ELR (cell line): ENCODE measurements at places on chromosomes 5 and 9.

DNA sequence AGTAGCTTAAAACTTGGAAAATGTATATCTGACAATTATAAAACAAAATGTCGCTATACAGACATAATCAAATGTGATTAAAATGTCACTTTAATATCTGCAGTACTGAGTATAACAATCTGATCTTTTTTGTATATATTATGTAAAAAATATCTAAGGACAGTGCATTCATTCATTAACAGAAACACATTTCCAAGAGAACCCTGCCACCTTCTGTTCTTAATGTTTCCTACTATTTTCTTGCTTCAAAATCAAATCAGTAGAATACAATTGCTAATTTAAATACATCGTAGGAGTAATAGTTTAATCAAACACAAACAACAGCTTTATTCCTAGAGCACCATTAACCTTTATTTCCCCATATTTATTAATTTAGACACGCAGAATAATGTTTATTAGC lies 142.6 kb upstream of the ST8SIA4 start:
- peak; percentile 42 for DNase-seq

- DNase-seq, result no peak
These were observed 5.6 kb downstream of the PRDM12 start for GRCh38 chr9:130669965-130670364.

- no peak for DNase-seq
These were observed 118.7 kb downstream of the AUH start for GRCh38 chr9:91243029-91243428.

GRCh38 chr9:70092190-70092589 lies 48.5 kb downstream of the MAMDC2 start:
- no peak for DNase-seq

DNA sequence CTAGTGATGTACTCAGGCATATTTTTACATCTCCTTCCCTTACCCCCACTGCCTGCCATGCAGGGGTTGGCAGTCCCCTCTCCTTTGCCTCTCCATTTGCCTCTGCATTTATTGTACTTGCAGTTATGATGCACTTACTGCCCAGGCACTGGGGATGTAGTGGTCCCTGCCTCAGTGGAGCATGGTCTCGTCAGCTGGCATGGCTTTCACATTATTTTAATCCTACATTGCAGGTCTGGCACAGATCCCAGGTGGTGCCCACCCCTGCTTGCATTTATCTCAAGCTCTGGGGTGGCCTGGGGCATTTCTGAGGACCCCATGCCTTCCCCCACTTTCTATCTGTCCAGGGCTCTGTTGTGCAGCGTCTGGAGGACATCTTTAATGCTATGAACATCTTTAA lies 23.2 kb upstream of the PITX1 start:
- no peak for DNase-seq

DNA sequence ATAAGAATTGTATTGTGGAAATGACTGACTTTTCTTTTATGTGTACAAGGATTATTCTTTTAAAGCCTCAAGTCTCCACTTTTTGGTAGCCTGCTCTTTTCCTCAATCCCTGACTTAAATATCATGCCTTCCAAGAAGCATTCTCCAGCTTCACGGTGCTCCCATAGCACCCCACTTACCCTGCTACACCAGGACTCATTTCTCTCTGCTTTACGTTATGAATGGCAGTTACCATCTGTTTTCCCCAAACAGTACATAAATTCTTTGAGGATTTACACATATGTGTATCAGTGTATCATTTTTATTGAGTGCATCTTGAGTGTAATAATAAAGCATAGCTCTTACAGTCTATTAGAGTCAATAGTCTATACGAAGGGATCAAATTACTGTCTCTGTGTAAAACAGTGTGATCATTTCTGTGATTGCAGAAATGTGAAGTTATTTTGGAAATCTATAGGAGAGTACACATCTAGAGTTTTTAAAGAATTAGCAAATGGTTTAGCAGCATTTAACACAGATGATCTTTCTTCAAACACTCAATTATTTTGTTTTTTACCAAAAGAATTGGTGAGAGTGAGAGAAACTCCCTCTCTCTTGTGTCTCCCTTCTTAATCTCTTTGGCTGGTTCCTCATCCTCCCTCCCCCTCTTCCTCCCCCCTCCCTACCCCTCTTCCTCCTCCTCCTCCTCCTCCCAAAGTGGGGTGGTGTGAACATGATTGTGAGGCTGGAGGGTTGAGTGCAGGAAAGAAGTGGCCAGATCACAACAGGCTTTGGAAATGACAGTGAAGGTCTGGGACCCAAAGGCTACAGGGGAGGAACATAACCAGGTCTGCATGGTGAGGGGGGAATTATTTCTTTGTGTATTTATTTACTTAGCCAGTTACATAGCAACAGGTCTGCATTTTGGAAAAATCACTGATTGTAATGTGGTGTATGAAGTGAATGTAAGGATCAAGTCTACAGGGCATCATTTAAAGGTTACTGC lies 27.6 kb upstream of the ECM2 start:
- DNase-seq, result no peak

DNA sequence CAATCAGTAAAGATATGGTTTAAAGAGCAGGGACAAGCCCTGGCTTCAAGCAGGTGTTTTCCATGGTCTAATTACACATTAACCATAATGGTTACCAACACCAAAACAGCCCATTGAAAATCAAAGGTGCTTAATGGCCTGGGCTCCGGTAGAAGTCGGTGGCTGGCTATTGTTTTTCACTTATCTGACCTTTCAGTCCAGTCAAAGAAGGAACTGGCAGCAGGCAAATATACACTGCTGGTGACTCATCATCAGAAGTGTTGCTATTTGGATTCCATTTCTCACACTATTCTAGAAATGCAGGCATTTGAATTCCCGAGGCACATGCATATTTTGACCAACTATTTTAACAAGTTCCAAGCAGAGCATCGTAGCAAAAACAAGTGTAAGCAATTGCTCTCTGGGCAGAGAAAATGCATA lies 26.3 kb upstream of the GABRP start:
- no peak for DNase-seq

DNA sequence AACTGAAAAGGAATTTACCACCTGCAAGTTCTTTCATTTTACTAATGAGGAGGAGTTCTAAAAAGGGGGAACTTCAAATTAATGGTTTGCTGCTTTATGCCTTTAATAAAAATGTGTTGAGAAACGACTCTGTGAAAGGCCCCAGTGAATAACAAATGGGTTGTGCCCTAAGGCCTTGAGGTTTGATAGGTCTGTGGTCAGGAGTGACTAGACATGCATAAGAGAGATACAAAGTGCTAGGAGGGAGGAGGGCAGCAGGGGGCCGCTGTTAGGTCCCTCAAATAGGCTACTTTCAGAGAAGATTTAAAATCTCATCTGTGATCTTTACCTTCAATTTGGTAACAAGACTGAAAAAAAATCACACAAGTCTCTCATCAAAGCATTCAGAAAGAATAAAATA lies 58.3 kb downstream of the FAM81B start:
- DNase-seq, result peak; percentile 58

DNA sequence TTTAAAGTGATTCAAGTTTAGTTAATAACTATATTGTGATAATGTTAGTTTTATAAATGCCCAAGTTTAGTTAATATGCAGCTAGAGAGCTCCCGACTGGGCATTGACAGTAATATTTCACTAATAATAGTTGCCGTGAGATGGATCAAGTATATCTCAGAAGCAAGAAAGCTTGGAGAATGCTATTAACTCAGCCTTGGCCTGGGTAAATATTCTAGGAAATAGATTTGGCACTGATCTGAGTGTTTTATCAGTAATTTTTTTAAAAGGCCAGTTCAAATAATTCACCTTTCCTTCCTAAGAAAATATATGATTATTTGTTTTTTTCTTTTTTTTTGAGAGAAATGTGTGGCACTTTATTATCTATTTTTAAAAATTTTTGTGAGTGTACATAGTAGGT lies 305.3 kb downstream of the CSNK1G3 start:
- no peak for DNase-seq

GRCh38 chr5:93580927-93581445 lies at the start of gene NR2F1-AS1:
Gene NR2F1-AS1 (minus strand): TSS chr5:93581219.
- no peak for DNase-seq

DNA sequence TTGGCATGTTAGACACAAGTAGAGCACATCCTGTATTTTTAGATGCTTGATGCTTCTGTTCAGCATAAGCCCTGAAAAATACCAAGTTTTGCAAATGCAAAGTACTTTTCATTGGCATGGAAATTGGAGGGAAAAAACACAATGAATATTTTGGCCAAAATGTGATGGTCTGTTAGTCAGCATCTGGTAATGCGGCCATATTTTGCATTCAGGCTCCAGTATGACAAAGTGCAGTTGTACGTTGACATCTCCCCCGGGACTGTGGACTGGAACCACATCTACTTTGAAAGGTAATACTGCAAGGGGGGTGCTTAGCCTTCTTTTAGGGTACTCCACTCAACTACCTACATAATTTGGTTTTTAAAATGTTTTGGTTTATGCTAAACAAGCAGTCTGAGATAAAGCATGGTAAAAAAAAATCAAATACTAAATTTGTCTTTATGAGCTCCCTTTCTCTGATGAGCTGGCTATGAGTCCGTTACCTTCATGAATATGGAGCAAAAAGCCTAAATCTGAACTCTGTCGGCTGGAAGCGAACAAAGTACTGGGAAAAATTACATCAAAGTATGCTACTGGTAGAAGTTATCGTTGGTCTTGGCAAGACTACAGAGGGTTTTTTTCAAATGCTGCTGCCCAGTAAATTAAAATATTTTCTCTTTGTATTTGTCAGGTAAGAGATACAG lies 297.0 kb downstream of the ARHGEF28 start:
- DNase-seq, result no peak

DNA sequence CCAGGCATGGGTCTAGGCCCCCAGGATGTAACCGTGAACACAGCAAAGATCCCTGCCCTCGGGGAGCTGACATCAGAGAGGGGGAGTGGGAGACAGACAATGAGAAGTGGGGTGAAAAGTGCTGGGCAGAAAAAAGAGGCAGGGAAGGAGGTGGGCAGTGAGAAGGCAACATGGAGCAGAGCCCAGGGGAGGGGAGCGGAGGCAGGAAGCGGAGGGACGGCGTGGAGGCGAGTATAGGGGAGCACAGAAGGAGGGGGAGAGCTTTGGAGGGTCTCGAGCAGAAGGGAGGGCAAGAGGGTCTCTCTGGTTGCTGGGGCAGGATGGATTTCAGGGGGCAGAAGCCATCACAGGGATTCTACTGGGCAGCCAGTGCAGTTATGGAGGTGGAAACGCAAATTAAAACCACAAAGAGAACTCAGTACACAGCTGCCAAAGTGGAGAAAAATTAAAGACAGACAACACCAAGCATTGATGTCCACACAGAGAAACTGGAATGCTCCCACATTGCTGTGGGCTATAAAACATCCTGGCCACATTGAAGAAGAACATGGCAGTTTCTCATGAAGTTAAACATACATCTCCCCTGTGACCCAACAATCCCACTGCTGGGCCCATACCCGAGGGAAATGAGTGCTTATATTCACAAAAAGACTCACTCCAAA lies 21.1 kb upstream of the LAMC3 start:
- no peak for DNase-seq

GRCh38 chr5:32600054-32600622 lies 14.8 kb downstream of the SUB1 start:
- DNase-seq, result peak; percentile 80

GRCh38 chr5:39411061-39411460 lies 13.7 kb downstream of the DAB2 start:
- DNase-seq, result peak; percentile 78

- peak; percentile 67 for DNase-seq
These were observed 27.5 kb downstream of the FSD1L start for GRCh38 chr9:105475302-105475701.

DNA sequence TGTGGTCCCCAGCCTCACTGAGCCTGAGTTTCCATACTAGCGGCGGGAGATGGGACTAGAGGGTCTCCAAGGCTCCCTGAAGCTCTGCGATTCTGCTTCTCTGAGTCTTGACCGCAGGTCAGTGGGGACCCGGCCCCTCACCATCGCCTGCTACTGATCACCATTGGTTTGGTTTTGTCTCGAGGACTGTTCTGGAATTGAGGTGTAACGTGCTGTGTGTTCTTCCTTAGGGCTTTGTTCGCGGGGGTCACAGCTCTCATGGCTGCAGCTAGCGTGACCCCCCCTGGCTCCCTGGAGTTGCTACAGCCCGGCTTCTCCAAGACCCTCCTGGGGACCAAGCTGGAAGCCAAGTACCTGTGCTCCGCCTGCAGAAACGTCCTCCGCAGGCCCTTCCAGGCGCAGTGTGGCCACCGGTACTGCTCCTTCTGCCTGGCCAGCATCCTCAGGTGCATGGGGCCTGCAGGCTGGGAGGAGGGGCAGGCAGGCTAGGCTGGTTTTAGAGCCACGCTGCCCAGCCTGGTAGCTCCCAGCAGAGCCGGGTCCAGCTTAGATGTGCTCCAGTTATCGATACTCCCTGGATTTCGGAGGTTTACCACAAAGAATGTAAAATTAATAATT lies 12.3 kb downstream of the TRAF2 start:
- no peak for DNase-seq

DNA sequence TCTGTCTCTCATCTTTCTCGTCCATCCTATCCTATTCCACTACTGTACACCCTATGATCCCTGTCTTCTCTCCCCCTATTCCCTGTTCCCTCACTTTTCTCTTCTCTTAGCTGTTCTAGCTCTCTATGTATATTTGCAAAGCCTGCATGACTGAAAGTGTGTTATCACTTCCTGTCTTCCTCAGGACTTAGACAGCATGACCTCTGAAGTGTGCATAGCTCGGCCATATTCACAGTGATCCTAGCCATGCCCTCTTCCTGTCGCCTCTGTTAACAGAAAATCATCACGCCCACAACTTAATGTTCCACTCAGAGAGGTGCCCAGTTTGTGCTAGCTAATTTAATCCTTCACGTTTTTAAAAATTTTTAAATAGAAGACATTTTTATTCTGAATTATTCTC lies 35.8 kb upstream of the CDH6 start:
- DNase-seq, result no peak

DNA sequence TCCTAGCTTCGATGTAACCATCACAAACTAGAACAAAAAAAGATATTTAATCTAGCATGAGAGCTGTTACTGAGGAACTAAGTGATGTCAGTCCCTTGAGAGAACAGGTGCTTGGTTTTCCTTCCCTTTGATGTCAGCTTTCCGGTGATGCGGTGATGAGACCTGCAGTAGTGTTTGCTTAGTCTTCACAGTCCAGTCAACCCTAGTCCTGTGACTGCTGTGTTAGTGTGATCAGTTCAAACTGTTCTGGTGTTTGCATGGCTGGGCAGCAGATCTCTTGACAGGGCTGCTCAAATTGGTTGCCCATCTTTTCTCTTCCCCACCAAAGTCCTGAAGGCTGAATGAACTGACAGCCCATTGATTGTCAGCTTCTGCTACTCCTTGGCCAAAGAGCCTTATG lies 608.6 kb upstream of the DAB2 start:
- no peak for DNase-seq

DNA sequence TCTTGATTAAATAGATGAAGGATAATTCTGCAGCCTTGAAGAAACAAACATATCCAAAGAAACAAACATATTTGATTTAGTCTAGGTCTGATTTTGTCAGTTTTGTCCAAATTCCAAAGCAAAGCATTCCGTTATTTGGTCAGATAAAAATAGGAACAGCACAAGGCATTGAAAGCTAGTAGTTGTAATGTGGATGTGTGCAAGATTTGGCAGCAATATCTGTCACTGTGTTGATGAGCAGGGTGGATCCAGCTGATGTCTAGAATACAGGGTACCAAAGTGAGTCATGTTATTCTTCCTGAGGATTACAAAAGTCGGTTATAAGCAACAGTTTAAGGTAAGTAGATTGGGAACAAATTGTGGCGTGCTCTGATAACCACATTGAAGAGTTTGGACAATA lies 69.3 kb upstream of the PLPPR1 start:
- DNase-seq, result no peak
